ENCODE measurements at places on chromosomes 4 and X. TPM values are rescaled to one million over a fixed set of nuclear protein-coding genes. Genes with fewer than 3 reads are reported as not detected.

GRCh38 chr4:1154523-1155182 lies 17.7 kb downstream of the SPON2 start:
- peak; percentile 89 for DNase-seq

DNA sequence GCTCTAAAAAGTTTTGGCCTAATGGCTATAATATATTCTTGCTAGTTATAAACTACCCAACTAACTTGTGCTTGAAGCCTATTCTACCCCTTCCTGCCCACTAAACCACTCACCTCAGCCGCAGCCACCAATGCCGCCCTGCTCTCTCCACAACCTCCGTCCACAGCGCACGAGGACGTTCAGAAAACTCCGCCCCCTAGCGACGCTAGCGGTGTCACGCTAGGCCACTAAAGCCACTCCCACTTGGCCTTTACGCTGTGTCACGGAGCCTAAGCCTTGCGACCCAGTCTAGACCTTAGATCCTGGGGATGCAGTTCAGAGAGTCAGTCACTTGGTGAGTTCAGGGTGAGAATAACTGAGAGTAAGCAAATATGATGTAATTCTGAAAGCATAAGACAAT lies at the start of gene TEX11:
TSS of gene TEX11 (minus strand) at position 171 of the 400 bp plus-strand sequence. CDS start 922 bp downstream, outside the sequence.
- no peak for DNase-seq

DNA sequence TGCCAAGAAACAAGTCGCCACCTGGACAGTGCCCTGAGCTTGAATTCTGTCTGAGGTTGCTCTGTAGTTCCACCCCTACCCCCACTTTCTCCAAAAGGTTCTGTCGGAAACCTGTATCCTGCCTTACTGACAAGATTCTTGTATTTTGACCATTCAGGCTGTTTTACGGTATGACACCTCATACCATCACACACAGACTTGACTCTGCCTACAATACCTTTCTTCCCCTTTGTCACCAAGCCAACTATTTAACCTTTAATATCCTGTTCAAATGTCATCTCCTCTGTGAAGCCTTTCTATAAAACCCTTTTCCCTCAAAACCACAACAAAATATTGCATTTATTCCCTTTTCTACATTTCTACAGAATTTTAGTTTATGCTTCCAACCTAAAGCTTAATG lies 161.9 kb downstream of the VSIG4 start:
- no peak for DNase-seq

DNA sequence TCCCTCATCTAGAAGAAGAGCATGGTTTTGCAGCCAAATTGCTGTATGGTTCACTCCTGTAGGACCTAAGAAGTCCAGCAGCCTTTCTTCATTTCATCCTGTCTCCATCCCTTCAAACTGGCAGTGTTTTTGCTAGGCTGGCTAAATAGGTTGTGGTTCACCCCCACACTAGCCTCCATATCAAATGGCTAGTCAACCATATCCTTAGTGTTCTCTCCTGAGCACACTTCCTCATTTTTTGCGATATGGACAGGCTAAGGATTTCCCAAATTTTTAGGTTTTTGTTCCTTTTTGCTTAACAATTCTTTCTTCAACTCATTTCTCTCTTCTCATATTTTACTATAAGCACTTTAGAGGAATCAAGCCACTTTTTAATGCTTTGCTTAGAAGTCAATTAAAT lies 98.8 kb upstream of the NOCT start:
- no peak for DNase-seq

- no peak for DNase-seq
Observed at GRCh38 chr4:159632031-159632430, 529.2 kb downstream of the RAPGEF2 start.

- DNase-seq: no peak
Observed at GRCh38 chr4:183670251-183670650, 11.2 kb downstream of the TRAPPC11 start.

DNA sequence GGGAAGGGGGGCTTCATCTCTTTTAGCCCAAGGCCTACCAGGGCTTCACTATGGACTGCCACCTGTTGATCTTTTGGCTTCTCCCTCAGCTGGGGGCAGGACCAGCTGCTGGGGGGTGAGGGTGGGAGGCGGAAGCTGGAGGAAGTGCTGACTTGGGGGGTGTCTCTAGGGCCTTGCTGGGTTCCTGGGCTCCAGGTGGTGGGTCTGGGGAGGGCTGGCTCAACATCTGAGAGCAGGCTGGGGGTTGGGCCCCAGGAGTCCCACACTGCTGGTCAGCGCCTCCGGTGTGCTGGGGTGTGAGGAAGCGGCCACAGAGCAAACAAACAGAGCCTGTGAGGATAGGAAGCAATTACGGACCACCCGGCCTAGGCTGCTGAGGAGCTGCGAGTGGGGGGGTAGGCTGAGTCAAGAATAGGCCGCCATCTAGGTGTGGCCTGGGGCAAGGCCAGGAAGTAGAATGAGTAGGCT lies 85.7 kb downstream of the EFNB1 start:
- DNase-seq: no peak

DNA sequence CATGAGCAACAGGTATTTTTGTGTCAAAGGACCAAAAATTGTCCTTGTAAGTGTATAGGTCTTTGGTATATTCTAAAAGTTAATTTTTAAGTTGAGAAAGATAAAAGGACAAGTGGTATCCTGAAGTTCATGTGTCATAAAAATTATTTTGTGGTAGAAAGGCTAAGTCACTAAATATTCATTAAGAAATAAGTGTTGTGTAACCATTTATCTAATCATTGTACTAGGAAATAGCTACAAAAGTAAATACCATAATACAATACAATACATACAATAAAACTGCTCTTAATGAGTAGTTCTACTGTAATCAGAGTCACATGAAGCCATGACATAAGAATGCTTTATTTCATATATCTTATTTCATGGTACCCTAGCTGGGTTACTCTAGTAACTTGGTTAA lies 82.5 kb upstream of the ATOH1 start:
- DNase-seq: no peak

DNA sequence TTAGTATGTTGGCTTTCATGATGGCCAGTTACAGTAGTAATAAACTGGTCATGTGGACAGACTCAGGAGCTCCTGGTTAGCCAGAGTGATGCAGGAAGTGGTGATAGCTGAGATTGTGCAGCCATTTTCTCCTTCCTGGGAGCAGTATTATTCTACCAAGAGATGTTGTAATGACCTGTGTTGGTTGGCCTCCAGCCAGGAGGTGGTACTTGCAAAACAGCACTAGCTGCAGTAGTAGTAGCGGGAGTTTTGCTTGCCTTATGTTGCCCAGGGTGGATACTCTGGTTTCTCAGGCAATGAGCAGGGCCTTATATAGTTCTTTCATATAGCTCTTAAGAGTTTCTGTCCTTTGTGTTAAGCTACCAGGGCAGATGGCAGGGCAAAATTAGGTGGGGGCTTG lies 998.8 kb downstream of the GLUD2 start:
- DNase-seq: no peak

GRCh38 chr4:179836179-179837075 lies 2394.2 kb upstream of the AGA start:
- no peak for DNase-seq

GRCh38 chrX:9611436-9612145 lies 146.7 kb downstream of the TBL1X start:
- DNase-seq: peak; percentile 5

The AKAP4 gene
- polyA plus RNA-seq: not detected

The CENPC gene
- 8.4 TPM for polyA plus RNA-seq

The ATP6AP2 gene
- polyA plus RNA-seq: 442 TPM

The PLP1 gene
- polyA plus RNA-seq: 0.53 TPM
